Stimulated activated CD4-positive, alpha-beta T cell treated with anti-CD3 and anti-CD28 coated beads, TNF-alpha, amount 100 ng/mL, for 4 hours (primary cell): ENCODE measurements at places on chromosomes 1 and 21.

DNA sequence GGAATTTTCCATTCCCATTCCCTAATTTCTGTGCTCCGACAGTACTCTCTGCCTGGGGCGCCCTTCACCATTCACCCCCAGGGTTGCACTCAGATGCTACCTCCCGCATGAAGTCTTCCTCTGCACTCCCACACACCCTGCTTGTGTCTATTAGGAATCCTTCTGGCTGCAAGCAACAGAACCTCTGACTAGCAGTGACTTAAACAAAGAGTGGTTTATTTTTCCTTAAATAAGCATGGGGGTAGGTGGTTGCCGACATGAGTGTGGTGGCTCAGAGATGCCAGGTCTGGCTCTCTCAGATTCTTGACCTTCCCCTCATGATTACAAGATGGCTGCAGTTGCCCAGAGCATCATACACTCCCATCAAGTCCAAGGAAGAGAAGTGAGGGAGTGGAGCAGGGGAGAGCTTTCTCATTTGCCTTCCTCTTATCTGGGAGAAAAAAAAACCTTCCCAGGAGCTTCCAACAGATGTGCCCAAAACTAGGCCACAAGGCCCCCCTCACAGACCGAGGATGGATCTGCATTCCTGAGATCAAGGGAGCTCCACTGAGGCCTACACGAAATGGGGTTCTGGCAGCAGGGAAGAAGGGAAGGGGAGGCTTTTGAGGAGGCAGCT, 49.6 kb upstream of the LBR start:
- no peak for DNase-seq

DNA sequence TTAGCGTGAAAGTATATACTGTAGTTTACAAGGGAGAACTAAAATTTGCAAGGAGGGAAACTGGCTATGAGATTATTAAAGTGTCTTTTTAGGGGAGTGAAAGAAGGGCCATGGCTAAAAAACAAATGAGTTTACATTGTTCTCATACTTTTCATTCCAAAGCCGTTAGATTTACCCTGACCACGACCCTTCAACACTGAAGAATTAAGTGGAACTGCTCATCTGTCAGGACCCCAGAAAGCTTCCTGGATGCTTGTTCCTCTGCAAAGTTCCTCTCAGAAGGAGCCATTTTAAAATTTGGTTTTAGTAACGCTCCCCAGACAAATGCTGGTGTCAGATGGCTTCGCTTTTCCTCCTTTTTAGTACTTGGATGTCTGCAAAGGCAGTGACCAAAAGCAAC, 82.7 kb upstream of the ZBTB18 start:
- no peak for DNase-seq

DNA sequence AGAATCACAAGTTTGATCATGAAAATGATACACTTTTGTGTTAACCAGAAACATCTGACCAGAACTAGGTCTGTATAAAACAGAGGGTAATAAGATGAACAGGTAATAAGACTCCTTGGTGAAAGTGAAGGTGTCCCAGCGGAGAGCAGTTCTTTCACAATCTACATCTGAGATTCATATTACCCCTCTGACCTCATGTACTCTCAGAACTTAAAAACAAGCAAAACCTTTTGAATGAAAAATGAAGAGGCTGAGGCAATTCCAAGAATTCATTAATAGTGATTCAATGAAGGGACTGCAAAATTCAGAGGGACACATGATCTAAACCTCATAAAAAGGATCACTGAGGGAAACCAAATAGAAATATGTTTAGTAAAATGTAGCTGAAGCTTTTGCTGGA, 10.9 kb upstream of the MPZL1 start:
- DNase-seq = no peak

- DNase-seq = no peak
Measured at GRCh38 chr1:158021721-158022120, 28.3 kb downstream of the KIRREL1 start.

- DNase-seq = no peak
Measured at GRCh38 chr1:225425201-225425786, 2.5 kb downstream of the LBR start.

DNA sequence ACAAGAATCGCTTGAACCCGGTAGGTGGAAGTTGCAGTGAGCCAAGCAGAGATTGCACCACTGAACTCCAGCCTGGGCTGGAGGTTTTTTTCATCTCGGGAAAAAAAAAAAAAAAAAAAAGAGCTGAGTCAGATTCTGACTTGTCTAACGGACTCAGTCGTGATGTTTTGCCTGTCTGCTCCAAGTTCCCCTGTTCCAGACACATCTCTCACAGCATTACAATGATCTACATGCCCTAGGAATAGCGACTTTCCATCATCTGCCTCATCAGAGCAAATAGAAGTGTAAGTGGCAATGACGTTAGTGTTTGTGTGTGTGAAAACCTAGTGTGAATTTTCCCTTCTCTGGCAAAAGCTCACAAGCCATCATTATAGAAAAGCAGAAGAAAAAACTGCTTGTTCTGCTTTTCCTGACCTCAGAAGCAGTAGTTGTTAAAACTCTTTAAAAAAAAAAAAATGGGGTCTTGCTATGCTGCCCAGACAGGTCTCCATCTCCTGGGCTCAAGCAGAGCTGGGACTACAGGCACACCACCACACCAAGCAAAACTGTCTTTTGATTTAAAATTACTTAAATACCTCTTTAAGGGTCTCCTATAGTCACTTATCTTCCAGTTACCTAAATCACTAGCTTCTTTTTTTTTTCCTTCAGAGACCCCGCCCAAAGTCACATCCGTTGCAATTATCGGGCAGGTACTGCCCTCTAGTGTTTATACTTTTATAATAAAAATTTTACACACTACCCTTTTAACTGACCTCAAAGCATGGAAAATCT, 37.3 kb downstream of the PLEKHO1 start:
- no peak for DNase-seq

- DNase-seq = no peak
Measured at GRCh38 chr1:186682736-186683135, 2.5 kb upstream of the PTGS2 start.

DNA sequence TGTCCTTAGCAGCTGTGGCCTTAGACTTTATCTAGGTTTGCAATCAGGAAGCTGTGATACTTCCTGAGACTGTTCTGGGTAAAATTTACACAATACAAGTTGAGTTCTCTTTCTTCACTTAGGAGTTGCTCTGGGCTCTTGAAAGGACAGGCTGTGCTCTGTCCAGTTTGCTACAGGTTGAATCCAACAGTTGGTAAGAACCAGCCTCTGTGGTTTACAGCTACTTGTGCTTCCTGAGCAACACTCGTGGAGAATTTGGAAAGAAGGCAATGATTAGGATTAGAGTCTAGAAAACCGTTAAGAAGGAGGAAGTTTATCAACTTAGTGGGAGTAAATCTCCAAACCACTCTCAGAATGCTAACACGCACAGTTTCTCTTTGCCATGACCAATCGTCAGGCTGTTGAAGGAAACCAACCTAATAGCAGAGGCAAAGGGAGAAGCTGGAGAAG, 26.8 kb downstream of the GFI1 start:
- DNase-seq = no peak

DNA sequence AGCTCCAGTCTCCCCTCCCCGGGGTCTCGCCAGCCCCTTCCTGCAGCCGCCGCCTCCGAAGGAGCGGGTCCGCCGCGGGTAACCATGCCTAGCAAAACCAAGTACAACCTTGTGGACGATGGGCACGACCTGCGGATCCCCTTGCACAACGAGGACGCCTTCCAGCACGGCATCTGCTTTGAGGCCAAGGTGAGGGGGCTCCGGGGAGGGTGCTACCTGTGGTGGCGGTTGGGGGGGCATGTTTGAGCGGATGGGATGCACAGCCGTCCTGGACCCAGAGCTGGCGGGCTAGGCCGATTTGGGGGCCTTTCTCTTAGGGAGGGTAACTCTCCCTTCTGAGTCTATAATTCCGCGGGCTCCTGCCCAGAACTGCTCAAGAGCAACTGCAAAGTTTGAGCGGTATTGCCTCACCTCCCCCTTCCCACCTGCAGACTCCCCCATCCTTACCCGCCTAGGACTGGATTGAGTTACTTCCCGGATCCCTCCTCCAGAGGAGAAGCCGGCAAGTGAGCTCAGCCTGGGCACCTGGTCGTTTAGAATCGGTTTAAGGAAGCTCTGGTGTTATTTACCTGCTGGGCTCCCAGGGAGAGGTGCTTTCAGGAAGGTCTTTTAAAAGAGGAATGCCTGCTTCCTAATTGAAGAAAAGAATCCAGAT, 730 bp downstream of the NOS1AP start:
- peak; percentile 10 for DNase-seq

- peak; percentile 26 for DNase-seq
Measured at GRCh38 chr1:9413071-9413876, 120.6 kb downstream of the SPSB1 start.

GRCh38 chr21:39452970-39453342, 1.2 kb downstream of the SH3BGR start:
- DNase-seq = no peak

GRCh38 chr1:21220815-21221214, 44.1 kb upstream of the EIF4G3 start:
- DNase-seq = no peak

DNA sequence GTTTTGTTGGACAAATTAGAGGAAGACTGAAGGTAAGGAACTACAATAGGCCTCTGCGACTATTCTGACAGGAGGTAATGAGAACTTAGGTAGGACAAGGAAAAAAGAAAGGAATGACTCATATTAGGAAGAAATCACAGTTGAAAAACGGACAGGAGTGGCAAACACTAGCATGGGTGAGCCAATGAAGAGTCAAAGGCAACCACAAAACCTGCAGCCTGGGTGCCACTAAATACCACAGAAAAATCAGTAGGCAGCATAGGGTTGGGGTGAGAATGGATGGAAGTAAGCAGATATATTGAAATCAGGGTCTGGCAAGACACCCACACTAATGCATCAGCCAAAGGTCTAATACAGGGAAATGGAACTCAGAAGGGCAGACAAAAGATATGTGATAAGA, 10.0 kb downstream of the RBM34 start:
- no peak for DNase-seq

- DNase-seq = no peak
Measured at GRCh38 chr1:20829531-20829930, 42.4 kb upstream of the HP1BP3 start.

GRCh38 chr1:14181191-14181795, 417.2 kb upstream of the KAZN start:
- DNase-seq = no peak

DNA sequence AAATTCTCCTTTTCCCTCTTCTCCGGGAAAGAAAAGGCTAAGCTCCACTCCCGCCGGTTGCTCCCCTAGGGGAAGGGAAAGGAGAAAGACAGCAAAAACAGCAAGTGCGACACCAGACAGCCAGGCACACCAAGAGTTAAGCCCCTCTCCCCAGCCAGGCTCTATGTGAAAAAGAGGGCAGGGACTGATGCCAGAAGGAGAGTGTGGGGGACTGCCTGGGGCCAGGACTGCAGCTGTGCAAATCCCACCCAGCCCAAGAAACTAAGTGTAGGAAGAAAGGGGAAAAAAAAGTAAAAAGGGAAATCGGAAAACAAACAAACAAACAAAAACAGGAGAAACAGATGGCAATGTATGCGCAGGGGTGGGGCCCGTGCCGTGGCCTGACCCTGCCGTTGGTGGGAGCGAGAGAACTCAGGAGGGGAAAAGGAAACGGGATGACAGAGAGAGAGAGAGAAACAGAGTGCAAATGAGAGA, 27.7 kb upstream of the FMO1 start:
- no peak for DNase-seq

- no peak for DNase-seq
Measured at GRCh38 chr21:28133116-28133515, 859.6 kb downstream of the LTN1 start.

- DNase-seq = no peak
Measured at GRCh38 chr1:66359815-66360214, 174.1 kb upstream of the SGIP1 start.

DNA sequence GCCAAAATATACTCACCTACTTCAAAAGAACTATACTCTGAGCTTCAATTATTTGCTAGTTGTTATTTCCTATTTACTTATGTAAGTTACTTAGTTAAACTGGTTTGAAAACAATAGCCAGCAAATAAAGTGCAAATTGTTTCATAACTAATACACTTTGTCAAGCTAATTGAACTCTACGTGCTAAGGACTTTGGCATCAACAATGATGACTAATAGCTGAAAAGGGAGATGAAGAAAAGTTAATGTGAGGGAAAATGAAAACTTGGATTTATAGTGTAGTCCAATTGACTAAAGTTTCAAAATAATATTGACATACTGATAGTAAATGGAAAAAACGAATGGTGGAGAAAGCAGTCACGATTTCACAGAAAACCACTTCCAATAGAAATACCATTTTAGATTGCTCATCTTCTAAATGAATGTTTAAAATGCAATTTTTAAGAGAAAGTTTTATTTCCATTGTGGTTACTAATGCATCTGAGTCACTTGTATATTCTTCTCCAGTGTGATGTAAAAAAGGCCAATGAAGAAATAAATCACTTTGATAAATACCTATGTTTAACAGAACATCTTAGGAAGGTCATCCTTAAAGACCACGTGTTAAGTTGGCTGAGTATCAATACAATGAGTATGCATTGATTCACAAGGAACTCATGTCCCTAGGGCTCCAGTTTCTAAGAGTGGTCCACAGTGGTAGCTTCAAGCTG, 455.2 kb downstream of the LTN1 start:
- DNase-seq = no peak

- DNase-seq = peak; percentile 7
Measured at GRCh38 chr1:23424293-23425192, at the start of gene TCEA3. TCEA3 (minus strand) TSS chr1:23424748; CDS start chr1:23424633, 115 bp downstream.

- no peak for DNase-seq
Measured at GRCh38 chr1:19762175-19762779, 37.4 kb downstream of the TMCO4 start.

DNA sequence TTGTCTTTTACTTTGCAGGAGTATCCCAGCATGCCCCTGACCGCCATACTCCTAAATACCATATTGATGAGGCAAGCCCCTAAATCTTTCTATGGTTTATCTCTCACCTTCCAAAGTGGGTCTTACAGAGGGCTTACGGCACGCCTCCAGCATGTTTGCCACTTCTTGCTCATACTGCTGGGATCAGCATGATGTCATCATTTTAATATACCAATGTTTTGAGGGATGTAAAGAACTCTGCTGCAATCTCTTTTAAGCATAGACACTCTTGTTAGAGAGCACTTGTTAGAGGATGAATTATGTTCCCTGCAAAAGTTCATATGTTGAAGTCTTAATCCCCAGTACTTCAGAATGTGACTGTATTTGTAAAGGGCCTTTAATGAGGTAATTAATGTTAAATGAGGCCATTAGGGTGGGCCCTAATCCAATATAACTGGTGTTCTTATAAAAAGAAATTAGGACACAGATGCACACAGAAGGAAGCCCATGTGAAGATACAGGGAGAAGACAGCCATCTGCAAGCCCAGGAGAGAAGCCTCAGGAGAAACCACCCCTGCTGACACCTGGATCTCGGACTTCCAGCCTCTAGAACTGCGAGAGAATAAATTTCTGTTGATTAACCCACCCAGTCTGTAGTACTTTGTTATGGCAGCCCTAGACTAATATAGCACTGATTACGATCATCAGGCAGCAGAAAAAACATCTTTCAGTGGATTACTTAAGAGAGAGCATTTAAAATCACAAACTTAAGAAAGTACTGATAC, 16.4 kb upstream of the ABCB10 start:
- DNase-seq = no peak

DNA sequence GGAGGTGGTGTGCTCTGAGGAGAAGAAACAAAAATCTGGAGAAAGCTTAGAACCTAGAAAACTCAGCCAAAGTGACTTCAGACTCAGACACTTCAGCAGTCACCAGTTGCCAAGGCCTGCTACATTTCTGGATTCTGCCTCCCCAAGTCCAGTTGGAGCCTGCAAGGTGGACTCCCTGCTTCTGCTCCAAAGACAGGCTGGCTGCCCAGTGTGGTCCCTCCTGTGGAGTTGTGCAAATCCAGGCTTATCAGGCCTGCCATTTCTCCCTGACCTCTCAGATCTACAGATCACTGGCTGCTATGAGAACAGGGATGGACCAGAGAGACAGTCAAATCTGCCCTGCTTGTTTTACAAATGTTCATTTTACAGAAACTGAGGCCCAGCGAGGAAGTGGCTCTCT, 9.9 kb downstream of the CACHD1 start:
- no peak for DNase-seq
